ENCODE measurements at places on chromosomes 13 and 19.

DNA sequence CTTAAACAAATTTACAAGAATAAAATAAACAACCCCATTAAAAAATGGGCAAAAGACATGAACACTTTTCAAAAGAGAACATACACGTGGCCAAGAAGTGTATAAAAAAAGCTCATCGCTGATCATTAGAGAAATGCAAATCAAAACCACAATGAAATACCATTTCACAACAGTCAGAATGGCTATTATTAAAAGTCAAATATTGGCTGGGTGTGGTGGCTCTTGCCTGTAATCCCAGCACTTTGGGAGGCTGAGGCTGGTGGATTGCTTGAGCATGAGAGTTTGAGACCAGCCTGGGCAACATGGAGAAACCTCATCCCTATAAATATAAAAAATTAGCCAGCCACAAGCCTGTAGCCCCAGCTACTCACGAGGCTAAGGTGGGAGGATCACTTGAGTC lies 89.9 kb downstream of the UBL3 start:
- no peak for DNase-seq

DNA sequence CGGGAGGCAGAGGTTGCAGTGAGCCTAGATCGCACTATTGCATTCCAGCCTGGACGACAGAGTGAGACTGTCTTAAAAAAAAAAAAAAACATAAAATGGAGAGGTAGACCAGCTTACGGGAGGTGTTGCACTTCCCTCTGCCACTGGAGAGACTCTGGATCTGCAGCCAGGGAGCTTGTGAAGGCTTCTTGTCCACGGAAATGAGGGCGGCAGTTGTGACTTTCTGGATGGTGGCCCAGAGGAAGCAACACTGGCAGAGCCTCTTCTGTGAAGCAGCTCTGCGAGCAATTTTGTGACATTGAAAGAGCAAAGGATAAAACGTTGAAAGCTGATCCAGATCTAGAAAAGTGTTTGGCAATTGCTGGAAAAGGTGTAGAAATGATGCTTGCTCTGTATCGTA lies 10.4 kb downstream of the SPINT2 start:
- DNase-seq, result no peak

DNA sequence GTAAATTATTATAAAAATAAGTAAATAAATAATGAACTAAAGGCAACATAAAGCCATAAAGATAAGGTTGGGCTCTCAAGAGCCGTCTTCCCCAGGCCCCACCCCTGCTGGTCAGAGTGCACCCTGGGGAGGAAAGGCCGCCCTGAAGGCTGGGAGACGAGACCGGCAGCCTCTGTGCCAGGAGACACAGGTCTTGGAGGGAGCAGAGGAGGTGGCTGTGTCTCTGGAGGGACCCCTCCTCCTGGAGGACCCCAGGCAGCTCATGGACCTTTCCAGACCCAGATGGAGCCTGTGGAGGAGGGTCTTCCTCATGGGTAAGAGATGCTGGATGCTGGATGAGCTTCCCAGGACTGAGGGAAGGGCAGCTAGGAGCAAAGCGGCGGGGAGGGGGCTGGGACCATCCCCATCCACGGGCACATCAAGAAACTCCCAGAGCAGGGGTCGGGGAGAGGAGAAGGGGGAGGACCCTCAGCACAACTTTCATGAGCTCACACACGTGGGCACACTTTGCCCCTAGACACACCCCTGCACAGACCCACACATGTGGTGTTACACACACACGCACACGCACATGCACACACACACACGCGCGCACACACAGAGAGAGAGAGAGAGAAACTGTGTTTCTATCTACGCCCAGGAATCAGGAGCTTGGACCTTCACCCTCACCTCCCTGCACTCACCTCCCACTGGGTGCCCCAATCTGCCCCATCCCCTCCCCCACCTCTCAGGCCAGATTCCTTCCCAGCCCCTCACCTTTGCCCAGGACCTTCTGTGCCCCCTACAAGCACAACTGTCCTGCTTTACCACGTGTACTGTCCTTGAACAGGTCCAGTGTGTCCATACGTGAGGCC lies at the start of gene CEACAM18:
CEACAM18 (plus strand) TSS at position 159 of the 854 bp plus-strand sequence.
- no peak for DNase-seq

DNA sequence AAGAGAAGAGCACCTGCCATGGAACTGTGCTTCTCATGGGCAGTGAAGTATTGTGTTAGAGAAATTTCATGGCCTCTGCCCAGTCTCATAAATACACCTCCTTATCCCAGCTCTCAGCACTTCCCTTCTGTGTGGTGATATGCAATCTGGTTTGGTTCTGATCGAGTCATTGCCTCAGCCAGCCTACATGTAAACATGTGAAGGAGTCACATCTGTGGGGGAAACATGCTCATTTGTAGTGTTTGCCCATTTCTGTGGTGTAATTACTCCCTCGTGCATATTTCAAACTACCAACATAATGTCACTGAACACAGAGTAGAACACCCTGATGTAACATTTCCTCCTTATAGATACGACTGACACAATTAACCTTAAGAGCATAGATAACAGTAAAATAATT lies 183.0 kb downstream of the DCT start:
- no peak for DNase-seq

- DNase-seq, result no peak
These were observed 303.6 kb upstream of the DACH1 start for GRCh38 chr13:72170571-72170970.

DNA sequence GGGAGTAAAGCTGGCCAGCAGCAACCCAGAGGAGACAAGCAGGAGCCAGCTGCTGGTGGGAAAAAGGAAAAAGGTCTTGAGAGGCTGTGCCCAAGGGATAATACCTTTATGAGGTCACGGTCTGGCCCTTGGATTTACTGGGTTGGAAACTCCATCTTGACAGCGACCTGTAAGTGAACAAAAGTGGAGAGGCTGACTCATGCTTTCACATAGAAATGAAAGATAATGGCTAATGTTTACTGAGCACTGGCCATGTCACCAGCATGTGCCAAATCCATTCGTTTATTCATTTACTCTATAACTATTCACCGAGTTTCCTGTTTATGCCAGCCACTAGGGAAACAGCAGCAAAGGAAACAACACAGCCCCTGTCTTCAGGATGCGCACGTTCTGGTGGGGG lies 4.7 kb downstream of the VRK3 start:
- no peak for DNase-seq

DNA sequence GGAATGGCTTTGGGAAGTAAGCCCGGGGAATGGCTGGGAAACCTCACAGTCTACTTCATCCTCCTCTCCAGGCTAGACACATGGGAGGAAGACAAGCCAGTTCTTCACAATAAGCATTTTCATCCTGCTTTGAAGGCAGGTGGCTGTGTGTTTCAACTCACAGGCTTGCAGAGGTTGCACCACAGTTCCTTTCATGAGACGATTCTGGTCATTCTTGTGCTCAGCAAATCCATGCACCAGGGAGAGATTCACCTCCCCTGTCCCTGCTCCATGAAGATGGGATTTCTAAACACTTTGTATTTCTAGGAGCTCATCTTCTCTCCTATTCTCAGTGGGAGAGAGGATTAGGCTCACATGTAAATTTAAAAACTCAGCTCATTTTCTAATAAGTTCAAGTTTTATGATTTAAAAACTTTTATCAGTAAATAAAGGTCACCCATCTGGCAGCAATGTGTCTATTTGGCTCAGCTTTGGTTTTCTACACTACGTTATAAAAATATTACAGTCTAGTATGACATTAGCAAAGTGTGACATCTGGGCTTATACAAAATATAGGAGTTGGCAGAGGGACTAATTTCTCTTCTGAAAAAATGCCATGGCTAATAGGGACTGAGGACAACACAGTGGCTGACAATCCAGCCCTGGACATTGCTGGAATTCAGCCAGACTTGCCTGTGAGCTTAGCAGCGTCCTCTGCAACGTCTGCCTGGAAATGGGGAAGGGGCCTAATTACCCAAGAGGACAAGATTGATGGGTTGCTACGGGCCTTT lies 283.2 kb upstream of the SLC10A2 start:
- no peak for DNase-seq

GRCh38 chr19:14375055-14375581 lies 6.1 kb upstream of the ADGRE5 start:
- peak; percentile 86 for DNase-seq

GRCh38 chr19:2552859-2553258 lies 76.9 kb downstream of the GADD45B start:
- peak; percentile 88 for DNase-seq

- DNase-seq, result peak; percentile 49
These were observed 8.9 kb downstream of the ATG4D start for GRCh38 chr19:10552510-10553053.

DNA sequence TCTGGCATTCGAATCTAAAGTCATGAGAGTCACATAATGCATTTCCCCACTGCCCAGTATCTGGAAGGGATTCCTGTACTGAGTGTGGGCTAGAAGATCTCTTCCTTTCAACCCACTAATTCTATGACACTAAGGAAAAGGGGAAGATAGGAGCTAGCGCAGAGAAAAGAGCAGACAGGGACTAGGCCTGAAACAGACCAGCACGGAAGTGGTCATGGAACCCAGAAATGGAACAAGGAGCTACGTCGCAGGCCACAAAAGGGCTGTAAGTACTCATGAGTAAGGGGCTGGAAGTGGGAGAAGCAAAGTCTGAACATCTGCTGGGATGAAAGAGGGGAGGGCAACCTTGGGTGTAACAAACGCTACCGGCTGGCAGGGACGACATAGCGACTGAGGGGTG lies 8.6 kb downstream of the ABCC4 start:
- DNase-seq, result no peak

GRCh38 chr13:75173457-75174356 lies 308.3 kb downstream of the TBC1D4 start:
- no peak for DNase-seq

DNA sequence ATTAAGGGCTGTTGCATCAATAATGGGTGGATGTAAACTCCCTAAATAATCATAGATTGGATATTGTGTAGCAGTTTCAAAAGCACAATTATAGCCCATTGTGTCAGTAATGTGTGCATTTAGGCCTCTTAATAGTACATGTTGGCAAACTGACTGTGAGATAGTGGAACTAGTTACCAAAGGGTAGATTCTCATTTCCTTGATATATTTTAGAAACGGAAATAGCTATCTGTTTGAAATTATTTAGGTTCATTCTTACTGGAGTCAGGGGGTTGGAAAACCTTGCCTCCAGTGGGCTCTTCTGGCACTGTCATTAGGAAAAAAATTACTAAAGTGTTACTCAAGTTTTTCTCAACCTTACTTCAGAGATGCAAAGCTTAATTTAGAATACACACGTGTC lies 1074.9 kb downstream of the PCDH17 start:
- DNase-seq, result no peak

- DNase-seq, result no peak
These were observed 32.8 kb downstream of the ELL start for GRCh38 chr19:18488838-18489626.

DNA sequence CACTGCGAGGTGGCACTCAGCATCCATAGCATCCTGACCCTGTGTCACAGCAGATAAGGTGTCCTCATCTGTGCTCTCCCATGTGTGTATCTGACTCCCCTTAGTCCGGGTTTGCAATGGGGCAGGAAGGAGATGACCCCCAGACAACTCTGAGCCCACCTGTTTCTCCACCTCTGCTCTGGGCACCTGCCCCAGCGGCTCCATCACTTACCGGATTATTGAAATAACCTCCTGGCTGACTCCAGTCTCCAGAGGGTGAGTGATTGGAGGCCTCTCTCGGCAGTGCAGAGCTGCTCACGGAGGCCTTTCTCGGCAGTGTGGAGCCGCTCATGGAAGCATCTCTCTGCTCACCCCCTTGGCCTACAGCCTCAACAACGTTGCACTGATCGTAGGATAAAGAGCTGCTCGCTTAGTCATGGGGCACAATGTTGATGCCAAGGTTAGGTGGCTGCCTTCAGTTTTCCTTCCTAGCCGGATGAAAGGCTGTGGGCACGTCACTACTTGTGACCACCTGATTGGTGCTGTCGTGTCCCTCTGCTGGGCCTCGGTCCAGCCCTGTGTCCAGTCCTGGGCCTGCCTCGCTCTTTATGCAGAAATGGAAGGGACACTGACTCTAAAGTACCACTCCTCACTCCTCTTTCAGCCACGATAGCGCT lies 67.6 kb downstream of the TEX29 start:
- DNase-seq, result no peak

DNA sequence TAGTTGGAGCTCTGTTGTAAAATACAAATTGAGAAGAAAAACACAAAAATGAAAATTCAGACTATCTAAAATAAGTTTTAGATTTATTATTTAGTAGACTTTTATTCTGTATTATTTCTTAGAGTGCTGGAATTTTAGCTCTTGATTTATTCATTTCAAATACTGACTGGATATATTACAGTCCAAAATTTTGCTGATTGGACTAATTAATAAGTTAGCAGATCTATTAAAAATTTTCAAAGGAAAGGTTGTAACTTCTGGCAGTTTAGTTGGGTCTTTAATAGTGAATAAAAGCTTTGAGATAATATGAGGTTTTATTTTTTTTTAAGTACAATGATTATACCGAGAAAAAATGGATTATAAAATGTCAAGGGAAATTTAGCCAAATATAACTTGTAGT lies 1224.9 kb upstream of the SPRY2 start:
- DNase-seq, result no peak

- no peak for DNase-seq
These were observed 47.1 kb downstream of the ZNF568 start for GRCh38 chr19:36963280-36963679.

DNA sequence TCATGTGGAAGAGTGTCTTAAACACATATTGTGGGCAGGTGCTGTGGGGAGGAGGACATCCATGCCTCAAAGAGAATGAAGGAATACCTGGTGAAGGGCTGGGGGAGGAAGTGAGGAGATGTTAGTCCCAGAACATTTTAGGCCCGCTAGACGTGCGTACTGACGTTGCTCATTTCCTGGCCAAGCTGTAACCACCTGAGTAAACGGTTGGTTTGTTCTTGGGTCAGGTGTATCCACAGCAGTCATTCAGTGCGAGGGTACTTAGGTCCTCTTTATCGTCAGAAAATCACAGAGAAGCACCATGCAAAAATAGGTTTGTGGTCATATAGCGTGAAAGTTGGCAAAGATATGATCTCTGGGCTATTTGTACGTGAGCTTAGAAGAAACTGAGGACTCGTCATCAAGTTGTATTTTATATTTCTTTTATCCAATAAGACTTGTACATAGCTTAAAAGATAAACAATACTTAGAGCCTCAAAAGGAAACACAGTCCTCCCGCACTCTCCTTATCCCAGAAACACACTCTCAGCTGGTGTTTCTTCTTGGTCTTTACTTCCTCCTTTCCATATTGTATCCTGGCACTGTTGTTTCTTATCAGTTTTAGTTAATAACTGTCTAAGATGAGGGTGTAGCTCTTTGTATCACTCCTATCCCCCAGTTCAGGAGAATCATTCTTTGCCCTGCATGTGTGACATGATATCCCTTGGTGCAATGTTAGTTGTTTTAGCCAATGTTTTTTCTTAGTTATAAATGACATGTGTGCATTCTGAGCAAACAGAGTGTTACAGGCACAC lies 52.0 kb downstream of the ARHGEF7 start:
- no peak for DNase-seq

GRCh38 chr19:39252458-39252857 lies 3.8 kb upstream of the IFNL4 start:
- no peak for DNase-seq

- no peak for DNase-seq
These were observed 106.6 kb downstream of the LRCH1 start for GRCh38 chr13:46659413-46660065.

DNA sequence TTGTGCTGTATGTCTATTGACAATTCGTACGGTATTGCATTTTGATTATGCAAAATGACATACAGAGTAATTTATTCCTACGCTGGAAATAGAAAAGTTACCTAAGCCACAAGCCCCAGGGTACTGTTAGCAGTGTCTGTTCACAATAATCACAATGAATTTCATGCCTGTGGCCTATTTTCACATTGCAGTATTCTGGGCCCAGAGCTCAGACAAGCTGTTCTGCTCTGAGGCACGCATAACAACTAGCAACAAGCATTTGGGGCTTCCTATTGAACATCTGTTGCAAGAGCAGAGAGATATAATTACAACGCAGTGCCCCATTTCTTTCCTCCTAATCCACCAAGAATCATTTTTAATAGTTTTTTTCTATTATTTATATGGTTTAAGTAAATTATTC lies 158.9 kb upstream of the SGCG start:
- no peak for DNase-seq

All from activated CD4-positive, alpha-beta T cell treated with anti-CD3 and anti-CD28 coated beads, Interleukin-10, Interleukin-2, amounts not matched to agents 100 ng/mL and 50 ng/mL, durations not matched to agents 16 hours and 8 hours (primary cell).